Nucleus accumbens (tissue), 56 donors: ENCODE measurements at places on chromosomes 13 and 19.

DNA sequence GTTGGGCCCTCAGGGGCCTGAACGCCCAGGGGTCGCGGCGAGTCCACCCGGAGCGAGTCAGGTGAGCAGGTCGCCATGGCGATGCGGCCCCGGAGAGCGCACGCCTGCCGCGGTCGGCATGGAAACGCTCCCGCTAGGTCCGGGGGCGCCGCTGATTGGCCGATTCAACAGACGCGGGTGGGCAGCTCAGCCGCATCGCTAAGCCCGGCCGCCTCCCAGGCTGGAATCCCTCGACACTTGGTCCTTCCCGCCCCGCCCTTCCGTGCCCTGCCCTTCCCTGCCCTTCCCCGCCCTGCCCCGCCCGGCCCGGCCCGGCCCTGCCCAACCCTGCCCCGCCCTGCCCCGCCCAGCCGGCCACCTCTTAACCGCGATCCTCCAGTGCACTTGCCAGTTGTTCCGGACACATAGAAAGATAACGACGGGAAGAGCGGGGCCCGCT, at the start of gene CCNA1:
Gene CCNA1 (plus strand): TSS at position 390 of the 439 bp plus-strand sequence. CDS start 562 bp downstream, outside the sequence.
- DNase-seq: peak; percentile 50

DNA sequence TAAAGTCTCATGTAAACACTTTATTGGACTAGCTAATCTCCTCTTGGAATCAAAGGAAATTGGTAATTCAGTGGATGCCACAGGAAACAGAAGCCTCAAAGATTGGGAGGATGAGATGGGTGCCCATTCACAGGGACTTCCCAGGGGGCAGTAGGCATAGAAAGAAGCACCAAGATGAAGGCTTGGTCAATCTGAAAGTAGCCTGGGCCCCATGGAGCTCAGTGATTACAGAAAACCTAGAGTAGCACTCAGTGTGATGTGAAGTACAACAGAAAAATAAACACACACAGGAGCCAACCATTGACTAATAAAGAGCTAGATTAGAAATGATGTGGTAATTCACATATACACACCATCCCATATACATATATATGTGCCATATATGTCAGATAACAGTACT, 560.6 kb downstream of the TBC1D4 start:
- no peak for DNase-seq

GRCh38 chr19:45403781-45404556, 900 bp downstream of the PPP1R13L start:
- no peak for DNase-seq

DNA sequence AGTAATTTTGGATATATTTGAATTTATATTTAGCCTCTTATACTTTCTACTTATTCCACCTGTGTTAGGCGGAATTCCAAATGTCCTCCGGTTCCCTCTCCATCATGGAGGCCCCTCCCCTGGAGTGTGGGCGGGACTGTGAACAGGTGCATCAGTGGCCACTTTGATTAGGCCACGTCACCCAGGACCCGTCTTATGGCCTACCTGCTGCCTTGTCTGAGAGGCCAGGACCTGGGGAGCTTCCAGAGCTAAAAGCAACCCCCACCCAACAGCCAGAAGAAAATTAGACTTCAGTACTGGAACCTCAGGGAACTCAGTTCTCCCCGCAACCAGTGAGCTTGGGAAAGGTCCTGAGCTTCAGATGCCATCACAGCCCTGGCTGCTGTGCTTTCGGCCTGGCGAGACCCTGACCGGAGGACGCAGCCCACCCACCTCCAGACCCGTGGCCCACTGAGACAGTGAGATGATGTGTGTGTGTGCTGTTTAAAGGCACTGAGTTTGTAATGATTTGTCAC, 200.2 kb upstream of the SOX1 start:
- DNase-seq: no peak

- no peak for DNase-seq
Measured at GRCh38 chr19:38285567-38285966, 18.5 kb upstream of the C19orf33 start.

DNA sequence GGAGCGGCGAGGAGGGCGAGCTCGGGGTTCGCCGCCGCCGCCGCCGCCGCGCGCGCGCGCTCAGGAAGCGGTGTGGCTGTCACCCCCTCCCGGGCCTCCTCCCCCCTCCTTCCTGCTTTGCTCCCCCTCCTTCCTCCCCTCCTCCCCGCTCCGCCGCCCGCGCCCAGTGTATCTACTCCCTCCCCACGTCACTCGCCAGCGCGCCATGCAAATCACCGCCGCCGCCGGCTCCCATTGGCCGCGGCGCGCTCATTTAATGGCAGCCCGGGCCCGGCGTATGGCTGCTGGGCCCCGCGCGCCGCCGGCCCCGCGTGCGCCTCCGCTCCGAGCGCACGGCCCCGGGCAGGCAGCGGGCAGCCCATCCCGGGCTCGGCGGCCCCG, 335 bp upstream of the SOX1 start:
- peak; percentile 71 for DNase-seq

DNA sequence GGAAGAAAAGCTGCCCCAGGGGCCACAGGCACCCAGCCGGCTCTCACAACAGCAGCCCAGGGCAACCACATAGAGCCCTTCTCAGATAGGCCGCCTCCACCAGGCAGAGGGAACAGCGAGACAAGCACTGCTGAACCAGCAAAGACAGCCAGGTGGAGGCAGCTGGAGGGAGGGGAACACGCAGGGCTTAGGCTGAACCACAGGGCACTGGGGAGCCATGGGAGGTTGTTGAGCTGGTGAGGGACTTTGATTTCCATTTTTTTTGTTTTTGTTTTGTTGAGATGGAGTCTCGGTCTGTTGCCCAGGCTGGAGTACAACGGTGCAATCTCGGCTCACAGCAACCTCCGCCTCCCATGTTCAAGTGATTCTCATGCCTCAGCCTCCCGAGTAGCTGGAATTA, 3.5 kb downstream of the GAMT start:
- no peak for DNase-seq

- no peak for DNase-seq
Measured at GRCh38 chr13:88802886-88803285, 1131.7 kb downstream of the SLITRK5 start.

DNA sequence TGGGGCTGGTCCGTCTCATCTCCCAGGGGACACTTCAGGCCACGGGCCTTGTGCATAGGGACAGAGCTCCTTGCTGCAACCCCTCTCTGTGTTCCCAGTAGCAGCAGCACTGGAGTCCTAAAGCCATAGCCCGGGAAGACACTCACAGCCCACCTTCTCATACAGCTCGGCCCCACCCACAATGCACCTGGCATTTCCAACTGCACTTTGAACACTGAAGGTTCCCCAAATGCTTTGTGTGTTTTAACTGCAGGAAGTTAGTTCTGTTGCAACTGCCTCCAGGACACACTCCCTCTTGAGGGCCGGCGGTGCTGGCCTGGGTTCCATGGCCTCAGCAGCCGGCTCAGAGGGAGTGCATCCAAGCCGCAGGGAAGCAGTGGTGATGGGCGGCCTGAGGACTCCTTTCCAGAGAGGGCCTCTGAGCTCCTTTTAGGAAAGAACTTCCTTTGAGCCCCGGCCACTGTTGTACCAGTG, 22.7 kb upstream of the TMEM255B start:
- no peak for DNase-seq

DNA sequence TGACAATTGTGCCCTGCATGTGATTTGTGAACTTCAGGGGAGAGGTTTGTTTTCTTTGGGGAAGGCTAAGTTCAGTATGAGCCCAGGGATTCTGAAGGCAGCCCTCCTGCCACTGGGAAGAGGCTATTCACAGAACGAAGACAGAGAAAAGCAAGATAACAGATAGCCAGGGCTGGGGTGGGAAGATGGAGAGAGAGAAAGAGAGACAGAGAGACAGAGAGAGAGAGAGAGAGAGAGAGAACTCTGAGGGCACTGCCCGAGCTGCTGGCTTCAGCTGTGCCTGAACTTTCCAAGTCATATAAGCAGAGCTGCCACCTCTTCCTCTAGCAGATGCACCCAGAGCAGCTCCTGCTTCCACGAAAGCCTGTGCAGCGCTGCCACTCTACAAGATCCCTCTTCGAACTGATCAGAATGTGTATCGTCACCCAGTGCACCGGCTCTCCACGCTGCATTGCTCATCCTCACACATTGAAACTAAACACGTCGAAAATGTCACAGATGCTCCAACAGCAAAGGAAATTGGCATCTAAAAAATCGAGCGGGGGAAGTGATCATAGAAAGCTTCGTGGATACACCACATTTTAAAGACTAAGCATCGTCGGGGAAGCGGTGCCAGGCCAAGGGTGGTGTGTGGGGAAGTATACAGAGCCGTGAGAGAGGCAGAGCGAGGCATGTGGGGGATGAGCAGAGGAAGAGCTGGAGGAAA, 81.8 kb upstream of the SIAH3 start:
- no peak for DNase-seq

GRCh38 chr13:67726979-67727378, 496.8 kb upstream of the PCDH9 start:
- DNase-seq: no peak

- DNase-seq: no peak
Measured at GRCh38 chr19:28949535-28949934, 263.4 kb downstream of the UQCRFS1 start.

DNA sequence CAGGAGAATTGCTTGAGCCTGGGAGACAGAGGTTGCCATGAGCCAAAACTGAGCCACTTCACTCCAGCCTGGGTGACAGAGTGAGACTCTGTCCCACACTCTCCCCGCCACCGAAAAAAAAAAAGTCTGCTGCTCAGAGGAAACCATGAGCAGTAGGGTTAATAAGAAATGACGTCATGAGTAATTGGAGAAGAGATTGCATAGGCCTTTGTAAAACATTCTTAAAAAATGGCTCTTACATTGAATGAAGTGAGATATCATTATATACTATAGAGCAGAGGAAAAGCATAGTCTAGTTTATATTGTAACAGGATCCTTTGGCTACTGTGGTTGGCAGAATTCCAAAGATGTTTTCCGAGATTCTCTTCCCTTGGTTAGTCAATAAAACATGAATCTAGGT, 228.2 kb downstream of the PCDH20 start:
- DNase-seq: no peak

DNA sequence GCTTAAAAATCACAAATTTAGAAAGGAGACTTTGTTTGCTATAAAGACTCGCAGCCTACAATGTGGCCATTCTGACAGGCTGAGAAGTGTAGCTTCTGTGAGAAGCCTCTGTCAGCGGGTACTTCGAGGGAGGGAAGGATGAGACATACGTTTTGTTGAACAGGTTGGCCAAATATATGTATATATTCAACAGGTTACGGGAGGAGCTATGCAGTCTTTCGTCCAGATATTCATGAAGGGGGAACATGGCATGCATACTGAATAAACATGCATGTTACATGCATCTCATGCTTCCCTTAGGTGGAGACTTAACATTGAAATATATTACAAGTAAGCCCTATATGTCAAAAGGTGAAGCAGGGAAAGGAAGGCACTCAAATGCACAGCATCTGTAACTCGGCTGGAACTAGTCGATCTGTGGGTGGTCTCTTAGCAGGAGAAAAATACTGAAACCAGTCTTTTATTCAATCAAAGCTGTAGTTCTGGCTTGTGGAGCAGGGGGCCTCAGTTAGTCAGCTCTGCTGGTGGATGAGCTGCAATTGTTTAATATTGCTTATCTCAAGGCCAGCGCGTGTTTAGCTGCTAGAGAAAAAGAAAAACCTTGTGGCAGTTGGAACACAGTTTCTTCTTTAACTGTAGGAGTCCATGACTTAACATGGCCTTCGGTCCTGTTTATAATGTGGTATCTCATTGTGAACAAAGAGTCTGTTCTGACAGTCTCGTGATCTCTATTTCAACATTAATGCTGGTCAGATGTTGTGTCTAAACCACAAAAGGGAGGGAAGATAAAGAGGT, 94.3 kb downstream of the FAM216B start:
- no peak for DNase-seq

DNA sequence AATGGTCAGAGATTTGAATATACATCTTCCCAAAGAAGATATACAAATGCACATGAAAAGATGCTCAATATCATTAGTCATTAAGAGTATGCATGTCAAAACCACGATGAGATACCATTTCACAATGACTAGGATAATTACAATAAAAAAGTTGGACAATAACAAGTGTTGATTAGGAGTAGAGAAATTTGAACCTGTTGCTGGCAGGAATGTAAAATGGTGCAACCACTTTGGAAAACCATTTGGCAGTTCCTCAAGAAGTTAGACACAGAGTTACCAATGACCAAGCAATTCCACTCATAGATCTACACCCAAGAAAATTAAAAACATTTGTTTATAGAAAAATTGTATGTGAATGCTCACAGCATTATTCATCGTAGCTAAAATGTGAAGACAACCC, 33.2 kb upstream of the STARD13 start:
- DNase-seq: no peak

DNA sequence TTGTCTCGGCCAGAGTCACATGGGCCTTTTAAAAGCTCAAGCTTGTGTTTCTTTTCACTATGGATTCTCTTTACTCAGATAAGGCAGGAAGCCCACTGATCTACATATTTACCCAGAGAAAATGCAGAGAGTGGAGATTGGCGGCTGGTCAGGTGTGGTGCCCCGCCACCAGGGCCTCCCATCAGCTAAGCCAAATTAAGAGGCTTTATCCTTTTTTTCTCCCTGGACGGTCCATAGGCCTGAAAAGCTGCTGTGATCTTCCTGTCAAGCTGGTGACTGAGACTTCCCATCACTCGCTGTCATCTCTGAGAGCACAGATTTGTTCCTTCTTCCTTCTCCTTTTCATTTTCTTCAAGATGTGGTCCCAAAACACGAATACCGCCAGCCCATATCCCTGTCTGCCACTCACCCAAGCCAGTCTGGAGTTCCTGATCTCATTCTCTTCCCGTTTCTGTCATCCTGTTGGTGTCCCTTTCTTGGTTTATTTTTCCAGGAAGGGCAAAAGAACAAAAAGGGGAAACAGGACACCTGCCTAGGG, 1.9 kb downstream of the SAFB start:
- DNase-seq: no peak

DNA sequence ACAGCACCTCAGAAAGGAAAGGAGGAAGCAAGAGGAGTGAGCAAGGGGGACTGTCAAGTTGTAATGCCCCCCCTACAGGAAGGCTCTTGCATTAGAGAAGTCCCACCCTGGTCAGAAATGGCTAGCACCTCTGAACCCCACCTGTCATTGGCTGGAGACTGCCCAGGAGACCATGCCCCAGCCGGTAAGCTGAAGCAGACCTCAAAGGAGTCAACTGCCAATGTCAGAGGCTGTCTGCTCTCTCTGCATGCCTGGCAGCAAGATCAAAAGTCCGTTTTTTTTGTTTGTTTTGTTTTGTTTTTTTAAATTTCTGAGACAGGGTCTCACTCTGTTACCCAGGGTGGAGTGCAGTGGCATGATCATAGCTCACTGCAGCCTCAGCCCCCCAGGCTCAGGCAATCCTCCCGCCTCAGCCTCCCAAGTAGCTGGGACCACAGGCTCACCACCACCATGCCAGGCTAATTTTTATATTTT, 8.1 kb upstream of the BCL3 start:
- no peak for DNase-seq

- no peak for DNase-seq
Measured at GRCh38 chr19:13441810-13442512, 64.3 kb downstream of the CACNA1A start.

GRCh38 chr13:32261567-32261966, 53.6 kb downstream of the ZAR1L start:
- DNase-seq: peak; percentile 31

DNA sequence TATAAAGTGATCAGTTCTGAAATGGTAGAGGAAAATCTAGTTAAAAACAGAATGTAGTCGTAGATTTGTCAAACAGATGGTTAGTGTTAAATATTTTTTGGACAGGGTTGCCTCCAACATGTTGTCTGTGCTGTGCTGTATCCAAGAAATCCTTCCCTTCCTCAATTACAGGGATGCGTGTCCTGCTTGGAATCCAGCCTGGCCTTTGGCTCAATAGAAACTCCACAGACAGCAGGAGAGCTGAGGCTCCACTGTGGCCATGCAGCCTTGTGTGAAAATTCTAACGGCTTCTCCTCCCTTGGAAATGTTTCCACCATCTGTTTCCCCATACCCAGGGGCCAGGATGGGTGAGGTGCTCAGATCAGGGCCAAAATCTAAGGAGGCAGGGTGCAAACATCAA, 67.7 kb upstream of the USP29 start:
- DNase-seq: no peak

- no peak for DNase-seq
Measured at GRCh38 chr19:1914826-1915341, 9.7 kb downstream of the ADAT3 start.
